ENCODE measurements at places on chromosomes 3 and 15. TPM values are rescaled to one million over a fixed set of nuclear protein-coding genes. Genes with fewer than 3 reads are reported as not detected.
A peak's percentile ranks its signal among the peaks of the same experiment; 100 is the strongest.

C3orf49 gene
- total RNA-seq = not detected

COL8A1 gene
- 0.71 TPM for total RNA-seq

CYP8B1 gene
- not detected for total RNA-seq

TUSC7 gene
- not detected for total RNA-seq

CD96 gene
- total RNA-seq = not detected

NPAP1 gene
- total RNA-seq = not detected

ROBO2 gene
- not detected for total RNA-seq

GLDN gene
- not detected for total RNA-seq

AMT gene
- total RNA-seq = 9.7 TPM

CCR9 gene
- not detected for total RNA-seq

- DNase-seq = peak; percentile 75
These were observed 122.4 kb downstream of the RAP2B start for GRCh38 chr3:153284282-153284938.

DNA sequence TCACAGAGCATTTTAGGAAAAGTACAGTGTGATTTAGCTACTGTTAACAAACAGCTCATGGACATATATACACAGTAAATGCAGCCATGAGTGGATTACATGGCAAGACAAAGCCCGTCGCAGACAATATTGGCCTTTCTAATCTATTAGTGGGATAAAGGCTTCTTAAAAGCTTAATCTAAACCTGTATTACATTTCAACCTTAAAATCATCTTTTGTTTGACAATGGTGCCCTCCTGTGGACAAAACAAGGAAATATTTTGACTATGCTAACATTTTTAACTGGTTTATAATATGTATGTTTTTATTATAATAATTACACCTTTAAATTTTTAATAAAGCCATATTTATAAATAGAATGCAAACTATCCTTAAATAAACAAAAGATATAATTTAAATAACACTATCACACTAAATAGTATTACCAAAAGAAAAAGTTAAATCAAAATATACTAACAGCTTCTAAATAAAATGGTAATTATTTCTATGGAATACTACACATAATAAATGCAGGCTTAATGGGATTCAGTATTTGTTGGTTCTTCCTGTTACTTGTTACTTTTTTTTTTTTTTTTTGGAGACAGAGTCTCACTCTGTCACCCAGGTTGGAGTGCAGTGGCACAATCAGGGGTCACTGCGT is 38.6 kb downstream of the TAFA4 start:
- DNase-seq = peak; percentile 11

- no peak for DNase-seq
These were observed 91.8 kb downstream of the DNAJB8 start for GRCh38 chr3:128374746-128375445.

- no peak for DNase-seq
These were observed 103.1 kb downstream of the KLHL25 start for GRCh38 chr15:85691350-85692240.

GRCh38 chr3:98613616-98614015 is 20.2 kb upstream of the CPOX start:
- no peak for DNase-seq

DNA sequence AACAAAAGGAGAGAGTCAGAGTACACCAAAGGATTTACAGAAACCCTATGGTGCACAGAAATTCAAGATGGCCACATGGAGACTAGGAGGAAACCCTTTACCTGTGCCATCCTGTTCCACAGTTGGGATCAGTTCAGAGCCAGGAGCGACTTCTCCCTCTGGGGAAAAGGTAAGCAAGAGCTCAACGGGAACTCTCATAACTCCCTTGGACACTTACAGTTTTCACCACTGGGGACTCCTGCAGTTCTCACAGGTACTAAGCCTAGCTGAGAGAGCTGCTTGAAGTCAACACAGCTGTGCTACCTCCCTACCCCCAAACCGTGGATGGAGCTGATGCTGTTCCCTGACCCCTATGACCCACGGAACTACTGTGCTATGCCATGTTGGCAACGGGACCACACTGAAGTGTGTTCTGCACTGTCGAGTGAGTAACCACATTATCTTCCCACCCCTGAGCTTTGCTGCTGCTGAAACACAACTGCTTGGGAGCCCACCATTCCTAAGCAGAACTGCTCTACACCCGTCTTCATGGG is 606.8 kb downstream of the GBE1 start:
- no peak for DNase-seq

DNA sequence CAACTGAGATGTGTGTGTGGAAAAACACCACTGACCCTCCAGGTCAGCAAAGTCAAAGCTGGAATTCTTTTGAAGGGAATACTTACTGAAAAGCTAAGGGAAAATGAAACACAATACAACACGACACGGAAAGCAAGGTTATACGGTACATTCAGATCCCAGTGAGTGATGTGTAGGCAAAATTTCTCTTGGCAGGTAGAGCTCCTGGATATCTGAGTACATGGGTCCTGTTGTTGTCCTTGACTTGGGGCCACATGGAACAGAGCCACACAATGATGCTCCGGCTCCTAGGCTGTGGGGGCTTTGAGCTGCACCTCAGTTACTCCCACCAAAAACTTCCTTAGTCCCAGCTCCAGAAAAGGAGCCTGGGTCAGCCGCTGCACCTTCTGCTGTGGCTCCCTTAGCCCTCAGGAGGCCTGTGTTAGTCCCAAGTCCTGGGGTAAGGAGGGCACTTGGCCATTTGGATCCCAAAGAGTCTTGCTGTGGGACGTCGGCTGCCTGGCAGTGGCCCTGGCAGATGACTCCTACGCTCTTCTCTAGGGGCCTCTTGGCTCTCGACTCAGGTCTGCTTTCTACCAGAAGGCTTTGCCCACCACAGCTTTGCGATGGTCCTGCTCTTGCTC is 95.6 kb downstream of the ADCY5 start:
- no peak for DNase-seq

DNA sequence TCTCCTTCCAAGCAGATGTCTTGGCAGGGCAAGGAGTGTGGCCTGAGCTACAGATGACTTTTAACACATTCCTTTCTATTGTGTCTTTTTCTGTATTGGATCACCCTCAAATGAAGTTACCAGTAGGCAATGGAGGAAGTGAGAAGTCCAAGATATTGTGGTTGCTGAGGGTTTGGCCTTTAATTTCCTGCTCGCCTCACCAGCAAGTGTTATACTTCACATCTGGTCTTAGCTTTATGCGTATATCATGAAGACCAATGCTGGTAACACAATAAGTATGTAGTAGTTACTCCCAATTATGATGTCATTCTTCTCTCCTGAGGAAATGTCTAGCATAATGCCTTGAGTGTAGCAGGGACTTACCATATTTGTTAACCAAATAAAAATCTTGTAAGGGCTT is 179.9 kb downstream of the ZIC1 start:
- no peak for DNase-seq

- no peak for DNase-seq
These were observed 527.3 kb downstream of the SHQ1 start for GRCh38 chr3:72320955-72321303.

DNA sequence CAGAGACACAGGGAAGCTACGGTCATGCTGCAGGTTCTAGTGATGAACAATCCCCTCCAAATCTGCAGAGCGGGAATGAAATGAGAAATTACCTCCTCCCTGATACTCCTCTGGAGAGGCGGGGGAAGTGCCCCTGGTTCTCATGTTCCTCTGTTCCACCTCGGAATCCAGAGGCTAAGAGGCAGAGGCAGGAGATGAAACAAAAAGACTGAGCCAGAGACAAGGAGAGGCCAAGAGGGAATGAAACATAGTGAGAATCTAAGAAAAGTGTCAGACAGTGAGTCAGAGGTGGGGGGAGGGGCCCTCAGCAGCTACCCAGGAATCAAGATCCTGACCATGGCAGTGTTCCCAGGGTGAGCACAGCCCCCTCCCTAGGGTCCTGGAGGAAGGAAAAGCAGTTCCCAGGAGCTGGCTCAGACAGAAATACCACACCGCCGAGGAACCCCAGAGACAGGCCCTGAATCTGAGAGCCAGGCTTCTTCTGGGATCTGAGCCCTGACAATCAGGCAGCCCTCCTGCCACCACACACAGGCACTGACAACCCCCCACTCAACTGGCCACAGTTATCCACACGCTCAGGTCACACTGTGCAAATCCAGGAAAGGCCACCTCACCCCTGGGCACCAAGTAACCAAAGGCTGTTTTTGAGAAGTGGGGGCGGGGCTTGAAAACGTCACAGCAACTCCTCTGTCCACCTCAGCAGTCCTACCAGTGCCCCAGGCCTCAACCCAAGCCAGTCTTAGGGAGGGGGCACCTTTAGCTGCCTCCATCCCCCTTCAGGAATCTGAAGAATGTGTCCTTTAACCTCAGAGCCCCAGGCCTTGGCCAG is 2.4 kb downstream of the CSRNP1 start:
- peak; percentile 86 for DNase-seq

- no peak for DNase-seq
These were observed 116.2 kb downstream of the ROBO1 start for GRCh38 chr3:79651536-79652065.

DNA sequence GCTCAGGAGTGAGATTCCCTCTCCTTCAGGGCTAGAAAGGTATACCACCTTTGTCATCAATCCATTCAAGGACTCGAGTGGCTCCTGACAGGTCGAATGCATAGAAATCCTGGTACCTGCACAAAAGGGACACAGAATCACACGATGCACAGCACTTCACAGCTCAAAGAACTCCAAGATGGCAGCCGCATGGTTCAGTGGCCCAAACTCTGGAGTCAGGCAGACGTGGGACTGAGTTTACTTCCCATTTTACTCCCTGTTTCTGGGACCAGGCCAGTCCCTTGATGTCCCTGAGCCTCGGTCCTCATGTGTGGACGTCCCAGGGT is 536 bp downstream of the WDR73 start:
- DNase-seq = no peak

GRCh38 chr3:159371961-159372360 is 570.1 kb downstream of the MFSD1 start:
- no peak for DNase-seq

DNA sequence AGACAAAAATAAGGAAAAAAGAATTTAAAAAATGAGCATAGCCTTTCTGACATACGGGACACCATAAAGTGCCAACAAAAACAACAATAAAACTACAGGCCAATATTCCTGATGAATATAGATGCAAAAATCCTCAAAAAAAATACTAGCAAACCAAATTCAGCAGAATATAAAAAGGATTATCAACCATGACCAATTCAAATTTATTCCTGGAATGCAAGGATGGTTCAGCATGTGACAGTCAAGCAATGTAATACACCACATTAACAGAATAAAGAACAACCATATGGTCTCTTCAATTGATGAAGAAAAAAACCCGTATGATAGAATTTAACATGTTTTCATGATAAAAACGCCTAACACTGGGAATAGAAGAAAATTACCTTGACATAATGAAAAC is 341.7 kb downstream of the PYDC2 start:
- no peak for DNase-seq

DNA sequence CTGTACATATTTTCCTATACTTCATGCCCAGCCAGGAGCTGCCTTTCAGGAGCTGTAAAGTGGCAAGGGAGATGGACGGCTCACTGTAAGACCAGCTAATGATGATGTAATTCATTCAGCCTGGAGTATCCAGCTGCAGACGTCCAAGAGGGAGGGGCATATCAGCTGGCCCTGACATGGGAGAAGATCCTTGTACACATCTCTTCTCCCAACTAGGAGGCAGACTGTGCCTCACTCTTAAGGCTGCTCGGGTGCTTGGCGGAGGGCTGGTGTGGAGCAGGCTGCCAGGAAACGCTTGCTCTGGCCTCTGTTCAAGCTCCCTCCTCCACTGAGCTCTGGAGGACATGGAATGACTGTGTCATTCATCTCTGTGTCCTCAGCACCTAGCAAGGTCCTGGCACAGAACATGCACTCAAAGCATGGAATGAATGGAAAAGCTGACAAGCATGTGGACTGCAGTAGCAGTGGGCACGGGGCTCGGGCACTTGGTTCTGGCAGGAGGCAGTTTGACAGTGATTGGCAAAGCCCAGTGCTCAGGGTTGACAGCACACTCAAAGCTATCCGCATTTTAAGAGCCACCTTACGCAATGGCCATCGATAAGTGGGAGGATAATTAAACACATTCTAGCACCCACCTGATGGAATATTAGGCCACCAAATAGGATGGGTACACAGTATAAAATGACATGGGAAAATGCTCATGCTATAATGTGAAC is 72.4 kb downstream of the TBC1D2B start:
- DNase-seq = no peak

DNA sequence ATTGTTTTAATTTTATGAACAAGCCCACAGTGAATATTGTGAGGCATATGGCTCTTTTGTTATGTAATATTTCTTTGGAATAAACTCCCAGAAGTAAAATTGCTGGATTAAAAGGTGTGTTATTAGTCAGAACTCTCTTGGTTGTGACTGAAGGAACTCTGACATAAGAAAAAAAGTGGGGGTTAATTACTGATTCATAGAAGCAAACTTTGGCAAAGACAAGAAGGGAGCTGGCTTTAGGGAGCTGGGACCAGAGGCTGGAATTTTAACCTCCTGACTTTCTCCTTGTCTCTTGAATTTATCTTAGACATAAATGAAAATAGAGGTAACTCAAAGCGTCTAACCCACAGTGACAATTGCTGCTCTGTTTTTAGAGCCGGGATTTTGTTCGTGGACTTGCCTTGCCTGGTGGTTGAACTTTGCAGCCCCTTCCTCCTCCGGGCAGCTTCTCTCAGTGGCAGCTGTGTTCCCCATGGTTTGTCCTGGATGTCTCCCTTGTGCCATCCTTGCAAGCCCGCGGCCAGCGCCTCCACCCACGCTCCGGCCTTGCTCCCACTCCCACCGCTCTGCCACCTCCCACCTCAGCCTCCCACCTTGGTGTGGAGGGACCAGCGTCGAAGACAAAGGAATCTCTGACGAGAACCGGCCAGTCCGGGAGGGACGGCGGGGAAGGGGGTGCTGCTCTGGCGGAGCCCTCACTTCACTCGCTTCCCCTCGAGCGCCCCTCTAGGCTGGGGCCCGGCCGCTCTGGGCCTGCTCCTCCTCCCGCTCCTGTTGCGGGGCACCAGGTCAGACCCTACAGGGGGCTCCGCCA is 28.0 kb downstream of the ARHGAP31 start:
- no peak for DNase-seq

DNA sequence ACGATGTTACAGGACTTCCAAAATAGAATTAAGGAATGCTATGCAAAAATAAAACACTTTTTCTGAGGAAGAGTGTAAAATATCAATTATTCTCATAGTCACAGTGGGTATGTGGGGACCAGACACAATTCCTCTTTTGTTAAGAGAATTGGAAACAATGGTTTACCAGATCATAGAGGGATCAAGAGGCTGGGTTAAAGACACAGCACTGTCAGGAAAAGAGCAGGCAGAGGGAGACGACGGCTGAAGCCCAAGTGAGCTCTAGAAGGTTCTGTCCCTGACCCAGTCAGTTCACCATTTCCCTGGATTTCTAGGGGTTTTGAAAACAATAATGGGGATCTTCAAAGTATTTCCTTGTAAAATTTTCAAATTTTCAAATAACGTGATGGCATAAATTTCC is 54.0 kb upstream of the POLR2M start:
- no peak for DNase-seq
